ENCODE measurements at places on chromosomes 7 and 10. TPM values are rescaled to one million over a fixed set of nuclear protein-coding genes. Genes with fewer than 3 reads are reported as not detected.

DNA sequence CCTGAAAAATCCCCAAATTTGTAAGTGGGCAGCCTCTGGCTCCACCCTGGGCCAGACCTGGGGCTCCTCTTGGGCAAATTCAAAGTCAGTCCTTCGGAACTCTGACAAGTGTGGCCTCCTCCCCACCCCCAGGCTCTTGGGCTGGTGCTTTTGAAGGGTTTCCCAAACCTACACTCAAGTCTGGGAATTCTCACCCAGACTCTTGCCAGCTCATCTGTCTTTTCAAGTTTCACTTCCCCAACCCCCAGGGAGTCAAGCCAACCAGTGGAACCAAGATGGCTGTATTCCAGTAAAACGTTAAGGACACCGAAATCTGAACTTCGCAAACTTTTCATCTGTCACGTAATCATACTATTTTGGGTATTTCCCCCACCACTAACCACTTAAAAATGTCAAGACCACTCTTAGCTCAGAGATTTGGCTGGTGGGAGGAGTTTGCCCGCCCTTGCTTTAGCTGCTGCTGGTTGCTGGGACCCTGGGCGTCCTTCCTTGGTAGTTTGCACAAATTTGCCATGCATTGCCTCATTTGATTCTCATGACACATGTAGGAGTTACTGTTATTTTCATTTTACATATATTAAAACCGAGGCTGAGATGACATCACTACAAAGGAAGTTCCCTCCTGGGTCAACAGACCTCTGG is 1.7 kb upstream of the MYO1G start:
- H3K4me3 ChIP-seq: no peak overlapping the region
- no peaks in the 10 kb centered on the region for H3K27me3 ChIP-seq
- H3K4me1 ChIP-seq: peaks cover 37% of the 10 kb centered on the region
- no peaks in the 10 kb centered on the region for H3K36me3 ChIP-seq

DNA sequence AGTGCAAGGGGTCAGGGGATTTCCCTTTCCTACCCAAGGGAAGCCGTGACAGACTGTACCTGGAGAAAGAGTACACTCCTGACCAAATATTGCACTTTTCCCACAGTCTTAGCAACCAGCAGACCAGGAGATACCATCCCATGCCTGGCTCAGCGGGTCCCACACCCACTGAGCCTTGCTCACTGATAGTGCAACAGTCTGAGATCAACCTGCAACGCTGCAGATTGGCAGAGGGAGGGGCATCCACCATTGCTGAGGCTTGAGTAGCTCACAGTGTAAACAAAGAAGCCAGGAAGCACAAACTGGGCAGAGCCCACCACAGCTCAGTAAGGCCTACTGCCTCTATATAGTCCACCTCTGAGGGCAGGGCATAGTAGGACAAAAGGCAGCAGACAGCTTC is 53.9 kb downstream of the PIK3CG start:
- no peak overlapping the region for H3K4me3 ChIP-seq
- H3K27ac ChIP-seq: no peak overlapping the region
- no peaks in the 10 kb centered on the region for H3K36me3 ChIP-seq
- no peak for DNase-seq

DNA sequence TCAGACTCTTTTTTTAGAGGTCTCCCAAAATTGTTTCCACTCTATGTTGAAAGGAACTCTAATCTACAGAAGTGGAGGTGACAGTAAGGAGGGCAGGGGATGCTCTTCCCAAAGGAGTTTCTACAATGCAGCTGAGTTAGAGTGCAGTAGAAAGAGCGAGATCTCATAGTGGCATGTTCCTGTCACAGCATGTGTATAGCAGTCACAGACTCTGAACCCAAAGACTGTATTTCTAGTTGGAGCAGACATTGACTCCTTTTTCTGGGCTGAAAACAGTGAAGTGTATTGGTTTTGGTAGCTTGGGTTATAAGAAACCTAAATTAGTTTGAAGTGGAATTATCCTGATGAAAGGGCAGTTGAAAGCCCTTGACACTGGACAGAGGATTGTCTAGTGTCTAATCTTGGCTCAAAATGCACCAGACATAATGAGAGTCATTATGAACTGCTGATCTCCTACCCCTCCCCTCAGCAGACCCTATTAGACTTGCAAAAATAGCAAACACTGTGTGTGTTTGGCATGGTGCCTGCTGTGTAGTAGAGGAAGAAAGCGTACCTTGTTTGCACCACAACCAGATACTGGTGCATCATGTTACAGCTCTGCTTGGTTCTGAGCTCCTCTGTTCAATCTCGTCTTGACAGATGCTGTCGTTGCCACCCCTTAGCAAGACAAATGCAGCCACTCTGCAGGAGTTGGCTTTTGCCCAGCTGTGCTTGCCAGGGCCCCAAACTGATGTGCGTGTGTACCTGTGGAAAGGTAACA is 336.0 kb downstream of the AUTS2 start:
- H3K4me1 ChIP-seq: no peaks in the 10 kb centered on the region
- no peaks in the 10 kb centered on the region for H3K36me3 ChIP-seq
- H3K27me3 ChIP-seq: no peaks in the 10 kb centered on the region
- no peak for DNase-seq
- H3K27ac ChIP-seq: no peak overlapping the region

DNA sequence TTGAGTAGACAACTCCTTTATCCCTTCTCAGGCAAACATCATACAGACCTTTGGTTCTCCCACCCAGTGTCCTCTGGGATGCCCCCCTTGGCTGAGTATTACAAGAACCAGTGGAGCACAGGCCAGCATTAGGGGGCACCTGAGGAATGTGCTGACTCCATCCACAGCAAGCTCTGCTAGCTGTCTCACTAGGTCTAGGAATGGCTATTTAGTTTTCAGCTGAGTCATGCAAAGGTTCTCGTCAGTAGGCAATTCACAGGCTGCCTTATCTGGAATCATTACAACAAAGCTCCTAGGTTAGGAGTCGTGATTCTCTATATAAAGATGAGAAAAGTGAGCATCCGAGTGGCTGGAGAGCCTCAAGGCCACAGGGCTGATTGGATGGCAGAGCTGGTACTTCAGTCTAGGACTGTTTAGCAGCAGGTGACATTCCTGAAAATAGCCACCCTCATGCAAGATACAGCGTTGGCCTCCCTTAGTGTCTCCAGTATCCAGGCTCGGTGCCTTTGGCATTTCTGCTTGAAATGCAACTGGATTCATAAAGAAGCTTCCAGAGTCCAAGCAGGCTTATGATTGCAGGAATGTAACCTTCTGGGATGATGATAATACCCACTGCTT is 75.8 kb downstream of the CDCA7L start:
- no peaks in the 10 kb centered on the region for H3K27me3 ChIP-seq
- no peak overlapping the region for H3K27ac ChIP-seq
- H3K4me3 ChIP-seq: no peak overlapping the region
- H3K36me3 ChIP-seq: no peaks in the 10 kb centered on the region

Gene TECPR1
- total RNA-seq: 31.2 TPM

GRCh38 chr7:32513210-32513609 is 17.9 kb downstream of the AVL9 start:
- no peaks in the 10 kb centered on the region for H3K4me1 ChIP-seq
- no peak for DNase-seq
- H3K36me3 ChIP-seq: peaks cover 8% of the 10 kb centered on the region
- H3K27ac ChIP-seq: no peak overlapping the region
- H3K27me3 ChIP-seq: no peaks in the 10 kb centered on the region

Gene HYAL4
- total RNA-seq: not detected

- no peaks in the 10 kb centered on the region for H3K36me3 ChIP-seq
- no peak for DNase-seq
- no peaks in the 10 kb centered on the region for H3K4me1 ChIP-seq
- no peaks in the 10 kb centered on the region for H3K27me3 ChIP-seq
Measured at GRCh38 chr7:80729591-80730320, 91.3 kb downstream of the CD36 start.

- no peaks in the 10 kb centered on the region for H3K36me3 ChIP-seq
- no peaks in the 10 kb centered on the region for H3K4me1 ChIP-seq
- no peaks in the 10 kb centered on the region for H3K27me3 ChIP-seq
- no peak overlapping the region for H3K4me3 ChIP-seq
- no peak for DNase-seq
- H3K27ac ChIP-seq: no peak overlapping the region
Measured at GRCh38 chr7:29593459-29593858, 29.8 kb downstream of the PRR15 start.

- peaks cover 14% of the 10 kb centered on the region for H3K4me1 ChIP-seq
- no peak overlapping the region for H3K27ac ChIP-seq
- no peaks in the 10 kb centered on the region for H3K36me3 ChIP-seq
Measured at GRCh38 chr10:50516171-50516570, 107.6 kb downstream of the SGMS1 start.

DNA sequence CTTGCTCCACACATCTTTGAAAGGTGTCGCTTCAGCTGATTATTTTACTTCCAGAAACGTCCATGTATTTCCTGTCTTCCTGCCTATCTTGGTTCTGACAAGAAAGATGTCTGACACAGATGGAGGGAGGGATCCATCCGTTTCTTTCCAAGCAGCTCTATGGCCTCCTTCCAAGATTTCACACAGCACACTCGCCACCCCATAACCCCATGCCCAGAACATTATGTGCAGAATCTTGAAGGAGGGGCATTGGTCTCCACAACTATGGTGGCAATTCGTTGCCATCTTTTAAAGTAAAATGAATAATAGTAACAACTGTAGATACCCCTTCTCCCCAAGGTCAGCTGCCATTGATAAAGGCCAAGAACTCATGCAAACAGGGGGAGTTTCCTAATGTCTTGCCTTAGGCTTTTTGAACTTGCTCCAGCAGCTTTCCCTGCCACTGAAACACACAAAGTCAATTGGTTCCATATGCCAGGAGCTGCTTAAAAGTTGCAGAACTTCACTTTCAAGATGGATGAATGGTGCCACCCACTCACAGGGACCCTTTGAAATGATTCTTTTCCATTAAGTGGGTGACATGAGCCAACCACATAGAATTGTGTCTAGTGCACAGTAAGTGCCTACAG is 60.0 kb downstream of the VSTM4 start:
- H3K4me3 ChIP-seq: no peak overlapping the region
- no peaks in the 10 kb centered on the region for H3K4me1 ChIP-seq
- H3K36me3 ChIP-seq: no peaks in the 10 kb centered on the region
- DNase-seq: no peak
- H3K27me3 ChIP-seq: no peaks in the 10 kb centered on the region
